ENCODE measurements at places on chromosomes 2 and 18.

- DNase-seq = no peak
- peaks cover 39% of the 10 kb centered on the region for H3K4me1 ChIP-seq
- H3K27ac ChIP-seq = peak overlapping the region; percentile 17
- no peak overlapping the region for H3K4me3 ChIP-seq
Observed at GRCh38 chr2:30272761-30273573, 41.6 kb downstream of the LBH start.

- DNase-seq = no peak
- no peaks in the 10 kb centered on the region for H3K27me3 ChIP-seq
- H3K36me3 ChIP-seq = peaks cover 20% of the 10 kb centered on the region
Observed at GRCh38 chr2:196131949-196132925, 39.1 kb downstream of the STK17B start.

- H3K36me3 ChIP-seq = no peaks in the 10 kb centered on the region
- peak overlapping the region; percentile 34 for H3K4me3 ChIP-seq
- H3K27ac ChIP-seq = no peak overlapping the region
Observed at GRCh38 chr18:47748847-47749599, 181.4 kb downstream of the SMAD2 start.

DNA sequence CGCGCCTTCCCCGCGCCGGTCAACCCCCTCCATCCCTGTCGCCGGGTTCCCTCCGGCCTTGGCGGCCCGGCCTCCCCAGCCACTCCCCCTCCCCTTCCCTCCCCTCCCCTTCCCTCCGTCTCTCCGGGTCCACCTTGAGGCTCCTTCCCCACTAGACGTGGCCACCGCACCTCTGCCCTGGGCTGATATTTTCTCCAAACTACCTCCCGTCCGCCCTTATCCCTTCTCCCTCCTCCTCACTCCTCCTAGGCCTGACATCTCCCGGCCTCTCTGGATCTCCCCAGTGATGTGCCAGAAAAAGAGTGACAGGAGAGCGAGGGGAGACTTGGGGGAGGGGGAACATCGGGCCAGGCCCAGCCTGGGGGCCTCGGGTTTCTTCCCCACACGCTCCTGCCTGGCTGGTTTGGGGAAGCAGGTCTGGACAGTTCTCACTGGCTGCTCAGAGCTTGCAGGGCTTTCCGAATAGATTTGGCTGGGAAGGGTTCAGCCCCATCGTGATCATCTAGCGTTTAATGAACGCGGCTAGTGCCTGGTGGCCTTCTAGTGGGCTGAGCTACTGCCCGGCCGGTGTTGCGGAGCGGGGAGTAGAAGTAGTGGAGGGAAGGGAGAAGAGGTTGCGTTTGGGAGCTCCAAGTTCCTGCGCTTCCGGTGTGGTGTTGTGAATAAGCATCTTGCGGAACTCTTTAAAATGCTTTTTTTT lies 641 bp downstream of the MAPRE3 start:
- no peaks in the 10 kb centered on the region for H3K36me3 ChIP-seq
- H3K27ac ChIP-seq = peak overlapping the region; percentile 80
- H3K27me3 ChIP-seq = no peaks in the 10 kb centered on the region
- H3K4me3 ChIP-seq = peak overlapping the region; percentile 78
- peaks cover 22% of the 10 kb centered on the region for H3K4me1 ChIP-seq

- no peak overlapping the region for H3K4me3 ChIP-seq
- H3K27ac ChIP-seq = no peak overlapping the region
- peaks cover 18% of the 10 kb centered on the region for H3K4me1 ChIP-seq
- H3K36me3 ChIP-seq = no peaks in the 10 kb centered on the region
- no peaks in the 10 kb centered on the region for H3K27me3 ChIP-seq
- DNase-seq = no peak
Observed at GRCh38 chr2:26559556-26559955, 81.6 kb downstream of the CIB4 start.

- no peak overlapping the region for H3K4me3 ChIP-seq
- no peaks in the 10 kb centered on the region for H3K4me1 ChIP-seq
- H3K36me3 ChIP-seq = no peaks in the 10 kb centered on the region
- no peak overlapping the region for H3K27ac ChIP-seq
- no peak for DNase-seq
Observed at GRCh38 chr2:118823633-118824032, 23.8 kb downstream of the EN1 start.
